Cortex of kidney (tissue), 1 donor: ENCODE measurements at places on chromosomes 3 and 15.

DNA sequence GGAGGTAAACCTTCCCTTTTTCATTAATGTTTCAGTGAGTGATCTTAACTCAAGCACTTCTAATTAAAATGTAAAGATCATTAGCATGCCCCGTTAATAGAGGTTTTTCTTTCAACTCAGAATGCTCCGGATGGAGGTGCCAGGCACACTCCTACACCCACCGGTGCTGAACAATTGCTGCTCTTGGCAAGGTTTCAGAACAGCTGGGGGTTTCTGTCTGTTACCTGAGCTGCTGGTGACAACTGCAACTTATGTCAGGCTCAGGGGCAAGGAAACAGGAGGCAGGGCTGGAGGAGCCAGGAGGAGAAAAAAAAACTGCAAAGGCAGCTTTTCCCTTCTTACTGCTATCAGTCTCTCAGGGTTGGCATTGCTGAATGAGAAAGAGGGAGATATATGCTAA, 250.1 kb downstream of the DIPK2A start:
- no peak for DNase-seq

DNA sequence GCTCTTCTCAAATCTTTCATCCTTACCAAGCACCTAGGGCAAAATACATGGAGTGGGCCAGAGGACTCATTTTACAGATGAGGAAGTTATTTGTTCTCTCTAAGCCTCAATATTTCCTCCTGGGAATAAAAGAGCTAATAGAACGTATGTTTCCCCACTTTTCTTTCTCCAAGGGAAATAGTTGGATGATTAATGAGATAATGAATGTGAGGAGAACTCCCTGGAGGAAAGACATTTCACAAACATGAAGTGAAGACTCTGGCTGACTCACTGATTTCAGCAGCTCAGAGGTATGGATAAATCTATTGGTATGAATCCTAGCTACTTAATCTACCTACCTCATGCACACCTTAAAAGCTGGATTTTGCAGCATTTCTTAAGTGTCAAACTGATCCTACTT, 98.4 kb downstream of the ECT2 start:
- no peak for DNase-seq

GRCh38 chr3:123658118-123658851, 73.4 kb upstream of the HACD2 start:
- no peak for DNase-seq

DNA sequence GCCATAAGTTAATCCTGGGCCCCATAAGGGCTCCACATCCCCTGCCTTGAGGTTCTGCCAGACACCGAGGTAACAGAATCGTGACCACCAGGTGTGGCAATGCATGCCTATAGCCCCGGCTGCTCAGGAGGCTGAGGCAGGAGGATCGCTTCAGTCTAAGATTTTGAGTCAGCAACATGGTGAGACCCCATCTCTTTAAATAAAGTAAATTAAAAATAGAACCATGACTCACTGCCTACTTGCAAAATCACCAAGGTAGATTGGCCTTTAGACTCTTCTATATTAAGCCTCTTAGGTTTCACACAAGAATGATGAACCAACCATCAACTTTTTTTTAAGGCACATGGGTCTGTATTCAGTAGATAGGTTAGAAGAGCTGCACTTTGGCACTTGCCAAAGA, 9.7 kb downstream of the WDR5B start:
- DNase-seq, result no peak

- DNase-seq, result no peak
These were observed 111.4 kb upstream of the ALCAM start for GRCh38 chr3:105255350-105255749.

DNA sequence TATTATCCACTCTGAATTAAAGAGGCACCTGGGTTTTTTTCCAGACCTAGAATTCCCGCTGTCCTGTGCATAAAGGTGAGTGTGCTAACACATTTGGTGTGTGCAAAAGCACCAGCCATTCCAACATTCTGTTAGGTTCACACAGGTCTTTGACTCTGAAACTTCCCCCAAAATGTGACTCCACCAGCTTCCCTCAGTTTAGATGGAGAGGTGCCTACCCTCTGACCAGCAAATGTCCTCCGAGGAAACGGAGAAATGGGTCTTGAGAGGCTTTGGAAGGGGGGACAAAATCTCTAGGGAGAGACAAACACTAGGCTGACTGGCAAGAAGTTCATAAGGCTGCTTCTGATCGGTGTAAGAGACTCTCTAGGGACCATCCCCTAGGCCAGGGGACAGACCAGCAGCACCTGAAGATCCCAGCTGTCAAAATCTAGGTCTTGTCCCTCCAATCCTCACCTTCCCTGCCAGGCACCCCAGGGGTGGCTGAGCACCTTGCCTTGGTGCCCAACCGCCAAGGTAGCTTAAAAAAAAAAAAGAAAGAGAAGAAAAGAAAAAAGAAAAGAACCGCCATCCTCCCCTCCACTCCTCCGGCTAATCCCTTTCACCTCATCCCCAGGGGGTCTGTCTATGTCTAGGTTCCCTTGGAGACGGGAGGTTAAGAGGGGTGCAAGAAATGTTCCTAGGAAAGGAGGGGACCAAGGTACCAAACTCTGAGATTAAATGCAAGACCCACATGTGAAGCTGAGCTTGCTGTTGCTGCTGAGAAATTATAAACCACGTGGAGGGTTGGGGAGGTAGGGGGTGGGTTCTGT, 2.0 kb upstream of the MECOM start:
- DNase-seq, result no peak

DNA sequence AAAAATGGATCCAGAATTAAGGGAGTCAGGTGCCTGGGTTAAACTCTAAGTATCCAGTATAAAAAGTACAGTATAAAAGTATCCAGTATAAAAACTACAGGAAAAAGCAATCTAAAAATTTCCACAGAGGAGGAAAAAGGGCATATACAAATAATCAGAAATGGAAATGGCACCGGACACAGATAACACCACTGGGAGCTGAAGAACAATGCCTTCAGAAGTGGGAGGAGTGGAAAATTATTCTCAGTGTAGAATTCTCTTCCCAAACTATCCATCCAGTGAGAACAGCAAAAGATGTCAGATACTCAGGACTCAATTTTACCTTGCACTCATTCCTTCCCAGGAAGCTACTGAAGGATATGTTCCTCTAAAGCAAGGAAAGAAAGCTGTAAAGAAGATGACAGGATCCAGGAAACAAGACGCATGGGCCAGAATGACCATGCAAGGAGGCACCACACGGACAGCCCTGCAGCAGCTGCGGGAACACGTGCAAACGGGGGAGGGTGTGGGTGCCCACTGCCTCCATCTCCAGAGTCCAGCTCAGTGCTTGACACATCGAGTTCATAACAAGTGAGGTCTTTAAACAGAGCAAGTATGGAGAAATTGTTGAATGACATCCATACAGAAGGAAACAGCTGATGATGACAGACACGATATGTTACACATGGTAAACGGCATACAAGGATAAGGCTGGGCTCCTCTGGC, 68.5 kb downstream of the CHSY1 start:
- DNase-seq, result no peak

- DNase-seq, result no peak
These were observed 386.2 kb downstream of the RSL24D1 start for GRCh38 chr15:54810496-54810895.

- no peak for DNase-seq
These were observed 647.2 kb upstream of the BCHE start for GRCh38 chr3:166484470-166484869.

- no peak for DNase-seq
These were observed 394.9 kb upstream of the CFAP20DC start for GRCh38 chr3:59444676-59445075.

GRCh38 chr15:50425219-50425618, 1.0 kb downstream of the USP8 start:
- no peak for DNase-seq

DNA sequence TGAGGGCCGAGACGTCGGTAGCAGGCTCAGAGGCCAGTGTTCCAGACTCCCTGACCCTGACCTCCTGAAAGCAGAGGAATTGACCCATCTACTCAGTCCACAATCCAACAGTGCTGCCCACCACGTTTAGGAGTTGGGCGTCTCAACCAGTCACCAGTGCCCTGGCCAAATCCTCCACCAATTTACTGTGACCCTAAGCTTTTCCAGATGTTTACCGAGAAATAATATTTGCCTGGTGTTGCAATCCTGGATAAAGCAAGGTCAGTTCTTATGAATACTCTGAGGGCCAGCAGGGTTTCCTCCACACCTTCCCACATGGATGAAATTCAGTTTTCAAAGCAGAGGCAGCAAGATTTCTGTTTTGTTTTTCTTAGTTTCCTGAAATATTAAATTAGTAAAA, 7.5 kb upstream of the APOD start:
- DNase-seq, result no peak

- no peak for DNase-seq
These were observed 12.5 kb downstream of the LIPH start for GRCh38 chr3:185539934-185540333.

DNA sequence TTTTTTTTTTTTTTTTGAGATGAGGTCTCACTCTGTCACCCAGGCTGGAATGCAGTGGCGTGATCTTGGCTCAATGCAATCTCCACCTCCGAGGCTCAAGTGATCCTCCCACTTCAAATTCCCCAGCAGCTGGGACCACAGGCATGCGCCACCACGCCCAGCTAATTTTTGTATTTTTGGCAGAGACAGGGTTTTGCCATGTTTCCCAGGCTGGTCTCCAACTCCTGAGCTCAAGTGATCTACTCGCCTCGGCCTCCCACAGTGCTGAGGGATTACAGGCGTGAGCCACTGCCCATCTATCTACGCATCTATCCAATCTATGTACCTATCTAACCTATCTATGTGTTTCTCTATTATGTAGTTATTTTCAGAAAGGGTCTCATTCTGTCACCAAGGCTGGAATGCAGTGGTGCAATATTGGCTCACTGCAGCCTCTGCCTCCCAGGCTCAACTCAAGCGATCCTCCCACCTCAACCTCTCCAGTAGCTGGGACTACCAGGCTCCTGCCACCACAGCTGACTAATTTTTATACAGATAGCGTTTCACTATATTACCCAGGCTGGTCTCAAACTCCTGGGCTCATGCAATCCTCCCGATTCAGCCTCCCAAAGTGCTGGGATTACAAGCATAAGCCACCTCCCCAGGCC, 20.2 kb upstream of the GPX1 start:
- no peak for DNase-seq

- DNase-seq, result no peak
These were observed at the start of gene UBE2Q2 for GRCh38 chr15:75842722-75843677. Gene UBE2Q2, plus strand, starts transcription at chr15:75843447. Its CDS starts 220 bp downstream, at chr15:75843667.

DNA sequence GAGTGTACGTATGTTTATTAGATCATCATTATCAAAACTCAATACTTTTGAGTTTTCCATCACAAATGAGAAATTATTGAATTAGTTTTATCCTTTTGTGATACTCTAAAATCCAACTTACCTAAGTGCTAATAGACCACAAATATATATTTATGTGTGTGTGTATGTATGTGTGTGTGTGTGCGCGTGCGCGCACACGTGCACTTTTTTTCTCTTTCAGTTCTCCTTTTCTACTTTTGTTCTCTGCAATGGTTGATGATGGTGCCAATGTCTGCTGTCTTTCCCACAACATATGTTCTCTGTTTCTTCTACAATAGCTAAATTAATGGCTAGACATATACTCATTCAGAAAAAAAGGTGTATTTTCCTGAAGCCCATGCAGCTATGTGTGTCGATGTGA, 571.6 kb upstream of the ARPP21 start:
- no peak for DNase-seq

DNA sequence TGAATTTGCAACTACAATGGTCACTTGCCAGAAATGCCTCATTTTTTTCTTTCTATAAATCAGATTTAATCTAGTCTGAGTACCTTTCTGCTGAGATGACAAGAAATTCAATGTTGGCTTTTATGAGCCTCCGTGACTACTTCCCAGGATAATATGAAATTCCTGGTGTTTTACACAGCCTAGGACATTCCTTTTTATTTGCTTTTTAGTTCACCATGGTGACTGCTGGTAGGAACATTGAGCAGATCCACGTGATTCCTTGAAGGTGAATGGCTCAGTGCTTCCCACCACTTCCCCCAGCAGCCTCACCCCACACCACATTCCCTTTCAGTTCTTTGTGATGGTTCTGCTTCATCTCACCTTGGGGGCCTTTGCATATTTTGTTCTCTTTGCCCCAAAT, 4.3 kb upstream of the NPTN start:
- DNase-seq, result no peak

DNA sequence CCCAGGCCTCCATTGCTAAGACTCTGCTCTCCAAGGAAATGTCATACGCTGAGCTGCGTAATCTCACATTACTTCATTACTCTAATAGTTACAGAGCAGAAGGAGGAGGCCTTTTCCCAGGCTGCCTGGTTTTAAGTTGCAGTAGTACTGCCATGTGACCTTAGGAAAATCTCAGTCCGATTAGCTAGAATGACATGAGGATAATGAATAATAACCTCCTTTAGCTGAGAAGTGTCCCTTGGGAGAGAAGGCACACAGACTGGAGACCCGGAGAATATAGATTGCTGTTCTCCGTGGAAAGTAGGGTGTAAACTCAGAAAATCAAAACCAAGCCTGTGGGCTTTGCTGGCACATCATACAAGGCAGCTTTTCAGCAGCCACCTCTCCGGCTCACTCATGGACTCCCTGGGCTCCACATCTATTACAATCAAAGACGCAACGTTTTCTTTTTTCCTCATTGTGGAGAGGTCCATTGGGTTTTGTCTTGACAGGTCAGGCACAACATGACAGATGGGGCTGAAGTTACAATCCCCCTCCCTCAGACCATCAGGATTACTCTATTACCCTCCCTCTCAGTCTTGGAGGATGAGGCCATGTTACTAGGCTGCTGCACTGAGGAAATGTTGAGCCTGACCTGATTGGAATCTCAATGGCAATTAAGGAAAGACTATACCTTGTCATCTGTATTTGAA, 134.8 kb upstream of the MB21D2 start:
- no peak for DNase-seq

GRCh38 chr15:52008698-52009434, 10.2 kb upstream of the MAPK6 start:
- no peak for DNase-seq

DNA sequence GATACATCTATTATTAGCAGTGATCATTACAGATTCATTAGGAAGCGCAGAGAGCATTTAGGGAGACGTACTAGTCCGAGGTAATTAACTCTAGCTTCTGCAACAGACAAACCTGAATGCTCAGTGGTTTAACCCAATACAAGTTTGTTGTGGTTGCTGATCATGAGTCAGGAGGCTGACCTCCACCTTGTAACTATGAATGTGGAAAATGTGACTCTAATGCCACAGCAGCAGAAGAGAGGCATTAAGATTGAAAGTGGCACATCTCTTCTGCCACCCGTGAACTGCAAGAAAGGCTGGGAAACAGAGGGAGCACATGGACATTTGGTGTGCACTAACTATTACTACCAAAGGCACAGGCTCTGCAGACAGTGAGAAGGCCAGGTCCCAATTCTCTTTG, 71.2 kb upstream of the C3orf80 start:
- DNase-seq, result no peak

DNA sequence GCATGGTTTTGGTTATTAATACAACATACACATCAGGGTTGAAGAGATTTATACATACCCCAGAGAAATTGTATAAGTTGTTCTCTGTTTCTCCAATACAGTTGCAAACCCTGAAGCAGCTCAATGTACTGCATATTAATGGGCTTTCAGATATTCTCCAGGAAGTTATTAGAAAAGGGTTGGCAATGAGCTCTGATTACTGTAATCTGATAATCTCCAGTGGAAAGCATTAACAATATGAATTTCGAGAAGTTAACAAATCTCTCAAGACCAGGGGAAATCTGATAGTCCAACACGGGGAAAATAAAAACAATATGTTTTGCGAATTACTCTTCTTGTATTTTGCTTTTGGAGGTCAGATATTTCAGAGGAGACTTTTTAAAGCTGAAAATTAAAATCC, 950.1 kb downstream of the TBL1XR1 start:
- DNase-seq, result no peak

GRCh38 chr15:96097661-96098060, 232.8 kb upstream of the NR2F2 start:
- DNase-seq, result no peak
